Skeletal muscle tissue (tissue), 5 donors: ENCODE measurements at places on chromosomes 7 and 10. TPM values are rescaled to one million over a fixed set of nuclear protein-coding genes. Genes with fewer than 3 reads are reported as not detected.

The SUN1 gene
- 180 TPM for total RNA-seq

The BMPER gene
- total RNA-seq = 9.4 TPM

The GPR15LG gene
- not detected for total RNA-seq

The HOXA11 gene
- total RNA-seq = 2.1 TPM

The SLC16A9 gene
- 3.1 TPM for total RNA-seq

The SLC29A4 gene
- 6.3 TPM for total RNA-seq

The ST8SIA6 gene
- total RNA-seq = 0.52 TPM

The GDF2 gene
- total RNA-seq = not detected

The SEMA3E gene
- 1.0 TPM for total RNA-seq

The MYL10 gene
- 8.4 TPM for total RNA-seq

The OR13A1 gene
- not detected for total RNA-seq
